ENCODE measurements at places on chromosomes 1 and 21.

DNA sequence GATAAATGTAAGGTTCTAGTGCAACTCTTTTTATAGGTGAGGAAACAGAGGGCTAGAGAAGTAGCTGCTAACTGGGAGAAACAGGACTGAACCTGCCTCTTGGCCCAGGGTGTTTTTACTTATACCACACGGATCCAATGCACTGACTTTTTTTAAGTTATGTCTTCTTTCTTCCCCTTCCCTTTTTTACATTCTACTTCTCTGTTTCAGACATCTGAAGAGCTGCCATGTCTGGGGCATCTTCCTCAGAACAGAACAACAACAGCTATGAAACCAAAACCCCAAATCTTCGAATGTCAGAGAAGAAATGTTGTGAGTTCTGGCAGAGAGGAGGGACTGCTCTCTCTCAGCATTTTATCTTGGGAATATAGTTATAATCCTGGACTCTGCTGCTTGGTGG lies 1.4 kb downstream of the PFKFB2 start:
- peak; percentile 38 for DNase-seq

DNA sequence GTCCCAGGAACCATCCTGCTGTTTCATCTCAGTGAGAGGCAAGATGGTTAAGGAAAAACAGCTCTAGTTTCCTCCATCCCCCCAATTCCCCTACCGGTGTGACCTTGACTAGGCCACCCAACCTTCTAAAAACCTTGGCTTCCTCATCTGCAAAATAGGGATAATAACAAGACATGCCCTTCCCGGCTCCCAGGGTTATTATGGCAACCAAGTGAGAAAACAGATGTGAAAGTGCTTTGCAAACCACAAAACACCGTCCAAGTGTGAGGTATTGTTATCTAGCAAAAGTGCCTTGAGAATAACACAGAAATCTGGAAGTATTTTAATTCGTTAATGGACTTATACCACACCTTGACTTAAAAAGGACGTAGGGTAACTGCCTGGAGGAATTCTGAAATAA lies 62.7 kb downstream of the ITPKB start:
- no peak for DNase-seq

DNA sequence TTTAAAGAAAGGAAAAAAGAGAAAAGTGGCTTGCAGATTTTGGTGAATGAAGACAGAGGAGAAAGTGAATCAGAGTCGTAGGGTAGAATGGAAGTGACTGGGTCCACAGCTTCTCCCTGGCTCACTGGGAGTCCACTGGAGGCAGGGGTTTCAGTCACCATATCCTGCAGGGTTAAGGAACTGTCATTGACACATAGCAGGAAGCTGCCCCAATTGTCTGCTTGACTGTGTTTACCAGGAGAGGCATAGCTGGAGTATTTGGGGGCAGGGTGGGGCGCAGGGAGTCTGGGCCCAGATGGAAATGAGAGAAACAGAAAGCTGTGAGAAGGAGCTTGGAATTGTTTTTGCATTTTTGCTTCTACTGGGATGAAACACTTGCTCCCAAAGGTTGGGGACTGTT lies 228.8 kb upstream of the CSF3R start:
- no peak for DNase-seq

DNA sequence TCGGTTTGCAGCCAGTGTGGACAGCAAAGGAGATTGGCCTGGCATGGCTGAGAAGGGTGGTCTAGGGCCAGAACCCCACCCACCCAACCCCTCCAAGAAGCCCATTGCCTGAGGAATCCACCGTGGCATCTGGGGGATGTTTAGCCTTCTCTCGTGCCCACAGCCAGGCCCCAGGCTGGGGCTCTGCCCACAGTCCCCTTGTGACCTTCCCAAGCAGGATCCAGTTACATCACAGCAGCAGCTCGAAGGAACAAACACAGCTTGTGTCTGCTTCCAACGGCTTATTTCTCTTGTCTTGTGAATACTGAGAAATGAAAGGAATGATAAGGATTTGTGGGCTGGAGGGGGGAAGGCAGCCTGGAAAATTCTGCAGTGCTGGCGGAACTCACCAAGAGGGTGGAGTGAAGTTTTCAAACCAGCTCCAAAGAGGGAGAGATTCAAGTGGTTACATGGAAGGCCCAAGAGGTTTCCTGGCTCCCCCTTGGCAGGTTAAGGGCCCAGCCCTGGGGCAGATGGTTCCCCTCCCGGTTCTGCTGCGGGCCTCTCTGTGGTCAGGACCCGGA lies 61.6 kb downstream of the DHRS3 start:
- DNase-seq = peak; percentile 42

GRCh38 chr21:45440736-45441350 lies 35.9 kb downstream of the COL18A1 start:
- no peak for DNase-seq

GRCh38 chr21:32099812-32100416 lies 178.9 kb downstream of the MIS18A start:
- DNase-seq = no peak

GRCh38 chr1:230569201-230569600 lies 73.1 kb upstream of the COG2 start:
- no peak for DNase-seq

GRCh38 chr1:111404588-111404987 lies 22.9 kb downstream of the OVGP1 start:
- DNase-seq = no peak

DNA sequence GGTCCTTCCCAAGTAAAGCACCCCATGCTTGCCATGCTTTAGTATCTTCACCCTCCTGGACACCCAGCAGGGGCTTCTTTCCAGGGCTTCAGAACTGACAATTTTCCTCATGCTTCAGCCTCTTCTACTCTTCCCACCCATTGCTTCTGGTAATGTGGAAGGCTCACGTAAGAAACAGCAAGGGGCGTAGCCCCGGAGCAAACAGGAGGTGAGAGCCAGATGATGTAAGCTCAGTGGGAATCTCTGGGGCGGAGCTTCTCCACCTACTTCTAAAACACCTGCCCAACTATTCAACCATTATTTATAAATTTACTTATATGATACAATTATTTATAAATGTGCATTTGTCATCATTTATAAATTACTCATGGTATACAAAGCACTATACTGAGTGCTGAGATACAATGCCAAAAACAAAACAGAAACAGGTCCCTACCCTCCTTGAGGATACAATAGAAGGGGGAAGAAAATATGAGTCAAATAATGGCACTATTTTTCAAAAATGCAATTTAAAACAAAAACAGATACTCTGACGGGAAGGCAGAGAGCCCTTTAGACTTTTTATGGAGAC lies 140.1 kb upstream of the CAMK1G start:
- DNase-seq = no peak

GRCh38 chr21:37811711-37812110 lies 104.5 kb downstream of the KCNJ6 start:
- no peak for DNase-seq

DNA sequence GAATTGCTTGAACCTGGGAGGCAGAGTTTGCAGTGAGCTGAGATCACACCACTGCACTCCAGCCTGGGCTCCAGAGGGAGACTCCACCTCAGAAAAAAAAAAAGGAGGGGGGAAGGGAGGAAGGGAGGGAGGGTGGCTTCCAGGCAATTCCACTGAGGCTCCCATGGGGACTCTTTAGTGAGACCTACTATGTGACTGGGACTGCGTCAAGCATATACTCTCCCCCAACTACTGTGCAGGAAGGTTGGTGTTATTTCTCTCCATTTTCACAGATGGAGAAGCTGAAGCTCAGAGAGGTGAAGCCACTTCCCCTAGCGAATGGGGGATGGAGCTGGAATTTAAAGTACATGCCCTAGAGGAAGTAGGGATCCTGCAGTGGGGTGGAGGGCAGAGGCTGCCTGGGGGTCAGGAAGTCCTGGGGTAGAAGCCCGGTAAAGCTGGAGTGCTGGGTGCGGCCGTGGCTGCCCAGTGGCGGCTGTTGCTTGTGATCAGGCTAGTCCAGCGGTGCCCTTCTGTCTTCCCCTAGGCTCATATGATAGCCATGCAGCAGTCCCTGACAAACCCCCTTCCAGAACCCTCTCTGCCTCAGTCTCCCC lies 40.3 kb downstream of the RAP1GAP start:
- DNase-seq = peak; percentile 13

- DNase-seq = no peak
These were observed 176.0 kb downstream of the RERE start for GRCh38 chr1:8641377-8641997.

DNA sequence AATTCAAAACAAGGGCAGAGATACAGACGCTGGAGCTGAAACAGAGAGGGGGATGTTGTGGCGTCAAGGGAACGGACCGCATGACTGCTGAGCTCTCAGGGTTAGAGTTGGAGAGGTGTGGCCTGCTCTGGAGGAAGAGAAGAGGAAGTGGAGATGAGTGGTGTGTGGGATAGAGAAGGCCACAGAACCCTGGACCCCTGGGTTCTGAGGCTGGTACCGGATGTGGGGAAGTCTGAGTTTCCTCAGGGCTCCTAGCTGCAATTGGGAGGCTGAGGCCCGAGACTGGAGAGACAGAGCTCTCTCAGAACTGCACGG lies 1.8 kb downstream of the BCAN start:
- peak; percentile 44 for DNase-seq

- no peak for DNase-seq
These were observed 145.8 kb upstream of the TMPRSS15 start for GRCh38 chr21:18549214-18549905.

DNA sequence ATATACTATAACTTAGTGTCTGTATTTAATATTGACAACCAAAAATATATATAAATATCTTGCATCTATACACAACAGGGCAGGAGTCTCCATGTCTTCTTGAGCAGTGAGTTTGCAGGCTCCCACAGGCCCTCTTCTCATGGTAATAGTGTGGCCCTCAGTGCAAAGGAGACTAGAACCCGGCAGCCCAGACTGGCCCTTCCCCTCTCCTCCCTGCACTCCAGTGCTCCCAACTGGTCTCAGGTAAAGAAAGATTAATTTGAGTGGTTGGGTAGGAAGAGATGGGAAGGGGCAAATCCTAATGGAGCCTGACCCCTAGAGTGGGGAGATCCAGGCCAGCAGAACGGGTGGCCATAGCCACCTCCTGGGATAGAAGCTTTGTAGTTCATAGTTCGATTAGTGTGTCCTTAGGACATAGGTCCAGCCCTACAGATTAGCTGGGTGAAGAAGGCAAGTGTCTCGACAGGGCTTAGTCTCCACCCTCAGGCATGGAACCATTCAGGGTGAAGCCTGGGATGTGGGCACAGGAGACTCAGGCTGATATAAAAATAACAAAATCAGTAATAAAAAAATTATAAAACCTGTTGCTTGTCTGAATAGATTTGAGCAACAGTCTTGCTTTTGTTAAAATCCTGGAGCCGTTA lies 32.3 kb downstream of the SLC2A1 start:
- DNase-seq = no peak

- DNase-seq = peak; percentile 22
These were observed 7.0 kb upstream of the ANGPTL1 start for GRCh38 chr1:178877896-178878295.

- no peak for DNase-seq
These were observed 22.1 kb downstream of the NME7 start for GRCh38 chr1:169345511-169345910.

DNA sequence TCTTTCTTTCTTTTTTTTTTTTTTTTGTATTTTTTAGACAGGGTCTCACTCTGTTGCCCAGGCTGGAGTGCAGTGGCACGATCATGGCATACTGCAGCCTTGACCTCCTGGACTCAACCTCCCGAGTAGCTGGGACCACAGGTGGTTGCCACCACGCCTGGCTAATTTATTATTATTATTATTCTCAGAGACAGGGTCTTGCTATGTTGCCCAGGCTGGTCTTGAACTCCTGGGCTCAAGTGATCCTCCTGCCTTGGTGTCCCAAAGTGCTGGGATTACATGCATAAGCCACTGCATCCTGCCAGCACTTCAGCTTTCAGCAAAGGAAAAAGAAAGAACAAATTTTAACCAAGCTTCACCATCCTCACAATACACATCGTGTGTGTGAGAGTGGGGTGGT lies 97.9 kb upstream of the SERBP1 start:
- DNase-seq = no peak

- DNase-seq = no peak
These were observed 17.6 kb upstream of the TSHB start for GRCh38 chr1:115012006-115012405.

DNA sequence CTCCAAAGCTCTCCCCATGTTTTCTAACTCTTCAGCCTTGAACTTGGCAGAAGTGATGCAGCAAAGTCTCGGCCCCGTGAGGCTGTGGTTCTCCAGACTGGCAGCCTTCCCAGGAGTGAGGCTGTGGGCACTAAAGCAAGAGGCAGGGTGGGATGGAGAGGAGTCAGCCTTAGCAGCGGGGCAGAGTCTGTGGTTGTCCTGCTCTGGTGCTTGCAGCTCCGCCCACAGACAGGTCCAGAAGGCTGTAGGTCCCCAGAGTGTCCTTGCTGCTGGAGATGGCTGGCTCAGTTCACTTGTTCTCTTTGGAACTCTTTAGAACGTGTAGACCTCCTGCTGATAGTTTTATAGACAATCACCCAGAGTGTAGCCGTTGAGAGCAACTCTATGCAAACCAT lies 142.6 kb downstream of the AJAP1 start:
- no peak for DNase-seq

All from suppressor macrophage treated with lipopolysaccharide for 1 hour (primary cell).